Aorta (tissue), 5 donors: ENCODE measurements at places on chromosomes 3 and 15. TPM values are rescaled to one million over a fixed set of nuclear protein-coding genes. Genes with fewer than 3 reads are reported as not detected.
A peak's percentile ranks its signal among the peaks of the same experiment; 100 is the strongest.

- peaks cover 20% of the 10 kb centered on the region for H3K4me1 ChIP-seq
- H3K27ac ChIP-seq, result peak overlapping the region; percentile 99
- DNase-seq, result no peak
- no peaks in the 10 kb centered on the region for H3K27me3 ChIP-seq
- no peak overlapping the region for H3K4me3 ChIP-seq
- H3K36me3 ChIP-seq, result no peaks in the 10 kb centered on the region
Observed at GRCh38 chr3:66485291-66485968, 15.4 kb downstream of the LRIG1 start.

Gene NOX5
- 0.23 TPM for polyA plus RNA-seq

GRCh38 chr3:52490939-52491526, 4.1 kb upstream of the STAB1 start:
- H3K27me3 ChIP-seq, result no peaks in the 10 kb centered on the region
- H3K4me3 ChIP-seq, result no peak overlapping the region
- peak; percentile 81 for DNase-seq
- peaks cover 2% of the 10 kb centered on the region for H3K36me3 ChIP-seq

- H3K27me3 ChIP-seq, result no peaks in the 10 kb centered on the region
- H3K4me1 ChIP-seq, result no peaks in the 10 kb centered on the region
- no peak overlapping the region for H3K27ac ChIP-seq
- H3K4me3 ChIP-seq, result no peak overlapping the region
- no peaks in the 10 kb centered on the region for H3K36me3 ChIP-seq
Observed at GRCh38 chr3:59327376-59327808, 277.6 kb upstream of the CFAP20DC start.

- no peaks in the 10 kb centered on the region for H3K4me1 ChIP-seq
- H3K36me3 ChIP-seq, result no peaks in the 10 kb centered on the region
- H3K27me3 ChIP-seq, result no peaks in the 10 kb centered on the region
- no peak overlapping the region for H3K4me3 ChIP-seq
Observed at GRCh38 chr3:188979248-188979647, 192.5 kb upstream of the TPRG1 start.

Gene SLITRK3
- 0.03 TPM for polyA plus RNA-seq

Gene ZNF148
- 5.3 TPM for polyA plus RNA-seq

Gene SLC28A1
- 0.97 TPM for polyA plus RNA-seq

DNA sequence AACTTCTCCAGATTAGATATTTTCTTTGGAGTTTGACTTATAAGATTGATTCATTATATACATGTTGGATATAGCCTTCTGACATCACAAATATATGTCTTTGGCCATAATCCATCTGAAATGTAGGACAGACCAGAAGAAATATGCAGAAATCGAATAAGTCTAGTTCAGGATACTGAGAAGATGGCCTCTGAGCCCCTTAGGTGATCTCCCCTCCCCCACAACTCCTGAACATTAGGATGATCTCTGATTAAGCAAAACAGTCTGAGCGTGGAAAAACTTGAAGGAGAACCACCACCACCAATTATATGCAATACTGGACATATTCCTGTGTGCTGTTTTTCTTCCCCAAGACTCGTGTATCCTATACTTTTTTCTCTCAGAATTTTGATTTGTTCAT, 3.2 kb downstream of the SETD5 start:
- no peaks in the 10 kb centered on the region for H3K27me3 ChIP-seq
- DNase-seq, result no peak
- H3K27ac ChIP-seq, result no peak overlapping the region
- H3K4me1 ChIP-seq, result peaks cover 8% of the 10 kb centered on the region
- no peaks in the 10 kb centered on the region for H3K36me3 ChIP-seq
- no peak overlapping the region for H3K4me3 ChIP-seq

- no peaks in the 10 kb centered on the region for H3K27me3 ChIP-seq
- H3K27ac ChIP-seq, result no peak overlapping the region
- no peaks in the 10 kb centered on the region for H3K36me3 ChIP-seq
- peak; percentile 22 for DNase-seq
- no peak overlapping the region for H3K4me3 ChIP-seq
Observed at GRCh38 chr3:11020764-11021163, 28.2 kb downstream of the SLC6A1 start.

DNA sequence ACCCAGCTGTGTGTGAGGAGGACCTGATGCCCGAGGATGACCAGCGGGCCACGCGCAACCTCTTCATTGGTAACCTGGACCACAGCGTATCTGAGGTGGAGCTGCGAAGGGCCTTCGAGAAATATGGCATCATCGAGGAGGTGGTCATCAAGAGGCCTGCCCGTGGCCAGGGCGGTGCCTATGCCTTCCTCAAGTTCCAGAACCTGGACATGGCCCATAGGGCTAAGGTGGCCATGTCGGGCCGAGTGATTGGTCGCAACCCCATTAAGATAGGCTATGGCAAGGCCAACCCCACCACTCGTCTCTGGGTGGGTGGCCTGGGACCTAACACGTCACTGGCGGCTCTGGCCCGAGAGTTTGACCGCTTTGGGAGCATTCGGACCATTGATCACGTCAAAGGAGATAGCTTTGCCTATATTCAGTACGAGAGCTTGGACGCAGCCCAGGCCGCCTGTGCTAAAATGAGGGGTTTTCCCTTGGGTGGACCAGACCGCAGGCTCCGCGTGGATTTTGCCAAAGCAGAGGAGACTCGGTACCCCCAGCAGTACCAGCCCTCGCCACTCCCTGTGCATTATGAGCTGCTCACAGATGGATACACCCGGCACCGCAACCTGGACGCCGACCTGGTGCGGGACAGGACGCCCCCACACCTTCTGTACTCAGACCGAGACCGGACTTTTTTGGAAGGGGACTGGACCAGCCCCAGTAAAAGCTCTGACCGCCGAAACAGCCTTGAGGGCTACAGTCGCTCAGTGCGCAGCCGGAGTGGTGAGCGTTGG, 1.5 kb downstream of the RBM15B start:
- no peaks in the 10 kb centered on the region for H3K4me1 ChIP-seq
- H3K27me3 ChIP-seq, result no peaks in the 10 kb centered on the region
- H3K36me3 ChIP-seq, result peaks cover 3% of the 10 kb centered on the region
- peak overlapping the region; percentile 75 for H3K4me3 ChIP-seq
- no peak overlapping the region for H3K27ac ChIP-seq

GRCh38 chr3:37223141-37223558, 48.8 kb upstream of the LRRFIP2 start:
- H3K4me3 ChIP-seq, result no peak overlapping the region
- H3K36me3 ChIP-seq, result no peaks in the 10 kb centered on the region
- H3K4me1 ChIP-seq, result no peaks in the 10 kb centered on the region
- DNase-seq, result no peak
- no peaks in the 10 kb centered on the region for H3K27me3 ChIP-seq

DNA sequence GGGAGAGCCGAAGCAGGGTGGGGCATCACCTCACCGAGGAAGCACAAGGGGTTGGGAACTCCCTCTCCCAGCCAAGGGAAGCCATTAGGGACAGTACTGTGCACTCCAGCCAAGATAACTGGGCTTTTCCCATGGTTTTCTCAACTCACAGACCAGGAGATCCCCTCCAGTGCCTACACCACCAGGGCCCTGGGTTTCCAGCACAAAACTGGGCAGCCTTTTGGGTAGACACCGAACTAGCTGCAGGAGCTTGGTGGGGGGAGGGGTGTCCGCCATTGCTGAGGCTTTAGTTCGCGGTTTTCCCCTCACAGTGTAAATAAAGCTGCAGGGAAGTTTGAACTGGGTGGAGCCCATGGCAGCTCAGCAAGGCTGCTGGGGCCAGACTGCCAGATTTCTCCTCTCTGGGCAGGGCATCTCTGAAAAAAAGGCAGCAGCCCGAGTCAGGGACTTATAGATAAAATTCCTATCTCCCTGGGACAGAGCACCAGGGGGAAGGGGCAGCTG, 129.6 kb upstream of the LMCD1 start:
- DNase-seq, result no peak
- no peak overlapping the region for H3K27ac ChIP-seq
- peaks cover 4% of the 10 kb centered on the region for H3K4me1 ChIP-seq
- no peaks in the 10 kb centered on the region for H3K27me3 ChIP-seq
- H3K36me3 ChIP-seq, result no peaks in the 10 kb centered on the region
- no peak overlapping the region for H3K4me3 ChIP-seq

DNA sequence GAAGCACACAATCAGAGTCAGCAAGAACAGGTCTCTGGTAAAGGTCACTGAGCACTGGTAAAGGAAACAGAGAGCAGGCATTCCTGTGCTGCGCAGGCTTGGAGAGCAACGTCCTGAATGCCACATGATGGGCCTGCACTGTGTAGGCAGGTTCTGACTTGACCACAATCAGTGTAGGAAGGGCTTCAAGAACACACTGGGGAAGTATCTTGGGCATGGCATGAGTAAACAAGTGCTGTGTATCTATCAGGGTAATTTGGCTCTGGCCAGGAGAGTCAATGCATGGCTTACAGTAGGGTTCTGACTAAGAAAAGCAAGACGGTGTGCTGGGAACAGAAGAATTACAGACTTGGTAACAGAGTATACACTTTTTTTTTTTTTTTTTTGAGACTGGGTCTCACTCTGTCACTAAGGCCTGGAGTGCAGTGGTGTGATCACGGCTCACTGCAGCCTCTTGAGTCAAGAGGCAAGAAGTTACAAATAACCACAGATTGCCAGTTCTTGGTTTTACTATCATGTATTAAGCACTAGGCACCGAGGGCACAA, 30.6 kb downstream of the TBC1D2B start:
- no peaks in the 10 kb centered on the region for H3K4me1 ChIP-seq
- peaks cover 14% of the 10 kb centered on the region for H3K36me3 ChIP-seq
- no peak overlapping the region for H3K27ac ChIP-seq
- DNase-seq, result no peak
- H3K27me3 ChIP-seq, result no peaks in the 10 kb centered on the region
- no peak overlapping the region for H3K4me3 ChIP-seq

DNA sequence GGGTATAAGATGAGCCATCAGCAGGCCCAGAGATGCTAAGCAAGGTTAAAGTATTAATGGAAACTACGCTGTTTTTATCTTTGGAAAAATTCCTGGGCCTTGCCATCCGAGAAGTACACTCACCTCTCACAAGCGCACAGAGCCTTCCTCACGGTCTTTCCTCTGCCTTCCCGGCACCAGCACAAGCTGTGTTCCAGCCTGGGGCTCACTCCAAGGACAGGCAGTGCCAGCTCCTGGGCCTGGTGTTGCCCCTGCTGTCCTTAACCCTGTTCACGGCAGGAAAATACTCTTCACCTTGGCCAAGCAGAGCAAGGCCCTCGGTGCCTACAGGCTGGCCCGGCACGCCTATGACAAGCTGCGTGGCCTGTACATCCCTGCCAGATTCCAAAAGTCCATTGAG, 14.3 kb upstream of the RHO start:
- no peak overlapping the region for H3K4me3 ChIP-seq
- no peak for DNase-seq
- no peak overlapping the region for H3K27ac ChIP-seq
- H3K36me3 ChIP-seq, result no peaks in the 10 kb centered on the region
- no peaks in the 10 kb centered on the region for H3K27me3 ChIP-seq

Gene SH2D7
- polyA plus RNA-seq, result 1.0 TPM

Gene LNP1
- polyA plus RNA-seq, result 6.5 TPM

DNA sequence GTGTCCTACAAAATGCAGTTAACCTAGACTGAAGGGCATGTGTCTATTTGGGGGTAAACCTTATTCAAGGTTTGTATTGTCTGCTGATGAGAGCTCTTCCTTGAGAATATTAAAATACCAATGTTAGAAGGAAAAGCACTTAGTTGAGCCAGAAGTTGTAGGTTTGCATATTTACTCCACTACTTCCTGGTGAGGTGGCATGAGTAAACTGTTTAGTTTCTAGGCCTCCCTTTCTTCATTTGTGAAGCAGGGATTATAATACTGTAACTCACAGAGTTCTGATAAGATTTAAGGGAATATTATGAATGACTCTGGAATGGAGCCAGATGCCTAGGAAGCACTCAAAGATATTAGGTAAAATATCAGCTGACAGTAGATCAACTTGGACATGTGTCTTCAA, 46.7 kb downstream of the CD200R1L start:
- H3K27me3 ChIP-seq, result no peaks in the 10 kb centered on the region
- no peaks in the 10 kb centered on the region for H3K36me3 ChIP-seq
- no peak for DNase-seq
- no peak overlapping the region for H3K27ac ChIP-seq
- no peaks in the 10 kb centered on the region for H3K4me1 ChIP-seq

GRCh38 chr15:70308011-70308734, 210.5 kb upstream of the TLE3 start:
- no peaks in the 10 kb centered on the region for H3K27me3 ChIP-seq
- H3K27ac ChIP-seq, result no peak overlapping the region
- no peaks in the 10 kb centered on the region for H3K4me1 ChIP-seq
- DNase-seq, result no peak

- no peak for DNase-seq
- H3K27ac ChIP-seq, result no peak overlapping the region
- no peak overlapping the region for H3K4me3 ChIP-seq
- H3K27me3 ChIP-seq, result no peaks in the 10 kb centered on the region
- no peaks in the 10 kb centered on the region for H3K4me1 ChIP-seq
- H3K36me3 ChIP-seq, result no peaks in the 10 kb centered on the region
Observed at GRCh38 chr3:146446026-146446425, 23.3 kb downstream of the PLSCR2 start.
